Left lung (tissue), 14 donors: ENCODE measurements at places on chromosomes 3 and 15.
A peak's percentile ranks its signal among the peaks of the same experiment; 100 is the strongest.

GRCh38 chr3:11236588-11237461 lies 35.4 kb upstream of the ATG7 start:
- DNase-seq: peak; percentile 46

DNA sequence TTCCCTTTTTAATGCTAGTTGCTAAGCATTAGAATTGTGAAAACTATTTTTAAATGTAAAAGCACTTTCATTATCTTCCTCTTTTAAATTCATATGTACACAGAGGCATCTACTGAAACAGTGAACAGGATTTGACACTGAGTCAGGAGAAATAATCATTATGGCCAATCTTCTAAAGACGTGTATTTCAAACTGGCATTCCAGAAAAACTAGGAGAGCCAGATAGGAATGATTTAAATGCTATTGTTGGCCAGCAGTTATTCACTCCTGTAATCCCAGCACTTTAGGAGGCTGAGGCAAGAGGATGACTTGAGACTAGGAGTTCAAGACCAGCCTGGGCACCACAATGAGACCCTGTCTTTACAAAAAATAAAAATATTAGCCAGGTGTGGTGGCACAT lies 67.6 kb upstream of the RAP2B start:
- DNase-seq: no peak

DNA sequence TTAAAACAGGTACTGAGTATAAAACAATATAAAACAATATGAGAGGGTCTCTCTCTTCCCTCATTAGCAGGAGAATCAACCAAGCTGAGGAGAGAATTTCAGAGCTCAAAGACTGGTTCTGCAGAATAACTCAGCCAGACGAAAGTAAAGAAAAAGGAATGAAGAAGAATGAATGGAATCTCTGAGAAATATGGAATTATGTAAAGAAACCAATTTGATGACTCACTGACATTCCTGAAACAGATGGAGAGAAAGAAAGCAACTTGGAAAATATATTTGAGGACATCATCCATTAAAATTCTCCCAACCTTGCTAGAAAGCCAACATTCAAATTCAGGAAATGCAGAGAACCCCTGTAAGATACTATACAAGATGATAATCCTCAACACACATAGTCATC lies 630.9 kb downstream of the PYDC2 start:
- DNase-seq: no peak

DNA sequence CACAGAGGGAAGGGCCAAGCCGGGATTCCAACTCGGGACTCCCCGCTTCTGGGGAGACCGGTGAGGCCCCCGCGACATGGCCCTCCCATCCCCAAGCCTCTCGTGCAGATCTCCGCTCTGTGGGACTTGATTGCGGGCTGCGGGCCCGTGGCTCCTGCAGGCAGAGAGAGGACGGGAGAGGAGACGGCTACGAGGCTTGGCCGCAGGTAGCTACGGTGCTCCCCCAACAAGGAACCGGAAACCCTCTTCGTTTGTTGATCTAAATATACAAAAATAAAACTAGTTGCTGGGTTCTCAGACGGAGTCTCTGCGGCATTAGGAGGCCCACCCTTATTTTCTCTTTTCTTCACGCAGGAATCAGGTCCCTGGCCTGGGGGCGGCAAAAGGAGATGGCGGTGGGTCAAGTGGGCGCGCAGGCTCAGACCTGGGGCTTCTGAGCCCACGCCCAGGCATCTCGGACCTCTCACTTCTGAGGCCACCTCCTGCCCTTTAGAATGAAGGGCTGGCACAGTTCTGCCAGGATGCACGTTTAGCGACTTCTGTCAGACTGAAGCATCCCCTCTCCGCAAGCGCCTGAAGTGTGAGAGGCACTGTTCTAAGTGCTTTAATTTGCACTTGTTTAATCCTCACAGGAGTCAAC lies 10.9 kb downstream of the GNB5 start:
- no peak for DNase-seq

- peak; percentile 8 for DNase-seq
Observed at GRCh38 chr3:154224366-154224765, 99.9 kb downstream of the DHX36 start.

GRCh38 chr3:178420033-178420432 lies 116.2 kb upstream of the KCNMB2 start:
- DNase-seq: no peak

DNA sequence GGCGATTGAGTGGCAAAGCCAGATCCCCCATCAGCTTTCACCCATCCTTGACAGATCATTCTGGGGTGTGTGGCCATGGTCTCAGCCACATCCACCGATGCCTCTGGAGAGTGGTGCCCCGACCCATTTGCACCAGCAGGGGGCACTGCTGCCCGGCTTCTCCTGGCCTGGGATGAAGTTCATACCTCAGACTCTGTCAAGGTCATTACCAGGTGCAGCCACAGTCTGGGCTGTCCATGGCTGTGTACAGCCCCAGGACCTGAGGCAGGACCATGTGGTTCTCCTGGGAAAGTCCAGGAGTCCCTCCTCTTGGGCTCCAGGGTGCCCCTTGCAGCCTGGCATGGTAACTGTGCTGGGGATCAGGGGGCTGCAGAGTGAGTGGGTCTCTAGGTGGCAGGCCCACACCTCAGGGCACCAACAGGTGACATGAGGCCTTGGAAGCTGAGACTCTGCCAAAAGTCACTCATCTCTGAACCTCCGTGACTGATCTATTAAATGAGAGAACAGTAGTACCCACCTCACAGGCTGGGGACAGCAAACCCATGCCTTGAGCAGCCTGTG lies 67.2 kb downstream of the CACNA2D2 start:
- DNase-seq: peak; percentile 91

DNA sequence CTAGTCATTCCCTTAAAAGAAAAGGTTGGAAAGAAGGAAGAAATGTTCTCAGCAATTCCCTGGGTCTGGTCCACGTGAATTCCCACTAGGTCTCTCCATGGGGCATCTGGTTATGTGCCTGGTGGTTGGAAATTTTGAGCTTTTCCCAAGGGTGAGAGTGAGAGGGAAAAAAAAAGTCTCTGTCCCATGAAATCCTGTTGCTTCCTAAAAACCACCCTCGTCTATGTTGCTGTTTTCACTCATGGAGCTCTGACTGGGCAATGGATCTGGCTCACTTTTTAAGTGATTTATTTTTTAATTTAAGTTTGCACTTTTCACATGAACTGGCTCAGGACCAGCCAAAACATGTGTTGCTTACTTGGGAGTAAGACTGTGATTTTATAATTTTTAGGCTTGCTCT lies 190.1 kb downstream of the CHST2 start:
- no peak for DNase-seq

DNA sequence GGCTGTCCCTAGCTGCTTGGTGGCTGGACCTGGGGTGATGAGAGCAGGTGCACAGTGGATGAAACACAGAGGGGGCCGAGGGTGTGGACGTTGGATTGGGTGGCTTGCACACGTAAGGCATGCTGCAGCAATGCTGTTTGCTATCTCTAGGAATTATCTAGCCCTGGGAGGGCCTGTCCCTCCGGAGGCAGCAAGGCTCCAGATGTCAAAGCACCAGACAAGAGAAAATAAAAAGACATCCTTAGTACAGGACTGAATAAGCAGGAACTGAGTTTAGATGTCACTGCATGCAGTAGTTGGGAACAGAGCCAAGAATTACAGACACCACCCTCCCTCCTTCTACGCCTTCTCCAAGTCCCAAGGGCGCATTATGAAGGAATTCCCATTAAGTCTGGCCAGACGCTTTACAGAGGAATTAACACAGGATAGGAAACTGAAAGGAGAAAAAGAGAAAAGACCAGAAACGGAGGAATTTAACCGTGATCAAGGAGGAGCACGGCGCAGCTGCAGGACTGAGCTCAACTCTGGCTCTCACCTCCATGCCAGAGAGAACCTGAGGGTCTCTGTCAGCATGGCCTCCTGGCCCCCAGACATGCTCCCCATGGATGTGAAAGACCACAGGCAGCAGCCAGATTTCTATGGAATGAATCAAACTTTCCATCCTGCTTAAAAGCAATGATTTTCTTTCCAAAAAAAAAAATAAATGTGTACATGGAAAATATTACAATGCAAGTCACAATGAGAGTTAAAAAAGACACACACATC lies 13.8 kb downstream of the ATP10A start:
- DNase-seq: no peak

DNA sequence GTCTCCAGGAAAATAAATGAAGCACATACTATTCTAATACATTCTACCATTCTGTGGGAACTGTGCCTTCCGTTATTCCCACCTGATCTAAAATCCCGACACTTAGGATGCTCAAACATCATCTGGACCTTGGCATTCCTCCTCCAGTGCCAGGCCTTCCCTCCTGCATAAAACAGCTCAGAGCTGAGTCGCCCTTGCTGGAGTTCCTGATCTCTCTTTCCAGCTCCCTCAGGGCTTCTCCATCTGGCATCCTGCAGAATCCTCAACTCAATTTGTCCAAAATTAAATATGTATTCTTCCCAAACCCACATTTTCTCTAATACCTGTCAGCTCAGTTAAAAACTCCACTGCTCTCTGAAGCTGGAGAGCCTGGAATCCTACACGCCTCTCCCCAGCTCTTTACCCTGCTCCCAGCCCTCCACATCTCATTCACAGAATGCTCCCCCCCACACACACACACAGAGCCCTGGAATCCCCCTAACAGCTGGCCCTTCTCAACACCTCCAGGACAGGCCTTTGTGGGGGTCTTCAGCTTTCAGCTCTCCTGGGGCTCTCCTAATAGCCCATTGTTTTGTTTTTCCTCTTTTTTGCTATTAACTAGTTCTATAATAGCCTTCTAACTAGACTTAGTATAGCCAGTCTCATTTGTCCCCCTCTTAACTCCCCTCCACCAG lies 78.5 kb downstream of the HMG20A start:
- no peak for DNase-seq

DNA sequence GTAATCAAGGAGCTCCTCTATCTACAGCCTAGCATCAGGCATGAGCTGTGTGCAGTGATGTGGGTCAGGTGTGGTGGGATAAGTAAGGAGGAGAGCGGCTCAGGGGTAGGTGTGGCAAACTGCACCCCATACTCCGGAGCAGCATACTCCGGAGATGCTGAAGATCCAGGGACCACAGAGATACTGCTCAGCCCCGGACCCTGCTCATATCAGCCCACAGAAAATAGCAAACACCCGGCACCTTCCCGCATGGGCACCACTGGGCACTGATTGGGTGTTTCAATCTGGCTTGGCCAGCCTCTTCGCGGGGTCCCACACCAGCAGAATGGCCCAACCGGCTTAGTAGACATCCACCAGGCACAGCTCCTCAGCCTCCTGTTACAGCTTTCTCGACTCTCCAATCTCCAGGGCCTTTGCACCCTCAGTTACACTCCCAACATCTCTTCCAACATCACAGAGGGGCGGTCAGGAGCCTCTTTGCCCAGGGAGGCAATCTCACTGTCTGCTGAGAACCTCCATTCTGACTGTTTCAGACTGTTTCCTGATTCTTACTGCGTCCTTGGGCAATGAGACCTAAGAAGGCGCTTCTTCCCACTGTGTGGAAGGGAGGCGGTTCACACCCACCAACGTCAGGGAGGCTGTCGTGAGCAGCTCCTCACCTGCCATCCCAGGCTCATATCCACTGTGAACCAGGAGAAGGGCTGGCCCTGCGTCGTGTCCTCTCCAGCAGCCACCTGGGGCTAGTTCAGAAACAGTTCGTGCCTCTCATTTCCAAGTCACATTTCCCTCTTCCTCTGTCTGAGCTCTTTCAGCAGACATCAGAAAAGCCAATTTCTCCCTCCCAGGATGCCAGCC lies 59.8 kb downstream of the CAPN7 start:
- DNase-seq: no peak

DNA sequence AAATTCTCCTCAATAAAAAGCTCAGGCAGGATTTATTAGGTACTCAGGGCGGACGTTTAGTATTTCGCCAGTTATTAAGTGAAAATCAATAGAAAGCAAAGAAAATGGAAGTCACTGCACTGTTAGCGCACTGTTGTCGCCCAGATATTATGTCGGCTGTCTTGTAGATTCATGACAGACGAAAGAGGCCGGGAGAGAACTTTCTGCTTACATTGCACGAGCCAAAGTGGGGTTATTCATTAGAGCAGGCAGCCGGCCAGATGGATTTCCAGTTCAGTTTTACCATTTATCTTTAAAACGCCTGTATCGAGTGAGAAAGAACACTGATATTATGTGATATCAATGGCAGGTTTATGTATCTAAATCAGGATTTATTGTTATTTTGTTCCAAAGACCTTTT lies 866.0 kb upstream of the NR2F2 start:
- DNase-seq: no peak

- DNase-seq: no peak
Observed at GRCh38 chr15:63938486-63939061, 104.8 kb upstream of the HERC1 start.

DNA sequence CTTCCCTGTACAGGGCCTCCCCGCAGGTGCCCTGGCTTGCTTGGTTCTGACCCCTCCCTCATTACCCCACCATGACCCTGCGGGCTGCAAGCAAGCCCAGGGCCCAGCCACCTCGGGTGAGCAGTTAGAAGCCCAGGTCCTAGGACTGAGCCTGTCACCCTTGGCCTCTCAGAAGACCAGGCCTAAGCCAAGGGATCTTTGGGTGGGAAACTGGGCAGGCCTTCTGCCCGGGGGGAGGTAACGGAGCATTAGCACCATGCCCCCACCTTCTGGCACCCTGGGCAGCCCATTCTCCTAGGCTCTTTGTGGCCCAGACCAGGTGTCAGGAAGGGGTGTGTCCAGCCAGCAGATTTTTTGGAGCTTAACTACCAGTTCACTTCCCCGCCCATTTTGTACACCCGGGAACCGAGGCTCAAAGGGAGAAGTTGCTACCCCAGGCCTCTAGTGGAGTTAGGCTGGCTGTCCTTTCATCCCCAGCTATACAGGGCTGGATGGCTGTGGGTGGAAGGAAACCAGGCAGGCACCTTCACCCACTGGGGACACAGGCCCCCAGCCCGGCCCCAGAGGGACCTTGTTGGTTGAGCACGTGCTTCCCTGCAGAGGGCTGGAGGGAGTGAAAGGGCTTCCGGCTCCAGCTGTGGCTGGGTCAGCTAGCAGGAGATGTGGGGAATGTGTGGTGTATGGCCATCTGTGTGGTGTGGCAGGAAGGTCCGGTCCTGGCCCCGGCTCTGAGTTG lies 1.4 kb downstream of the CSK start:
- no peak for DNase-seq

DNA sequence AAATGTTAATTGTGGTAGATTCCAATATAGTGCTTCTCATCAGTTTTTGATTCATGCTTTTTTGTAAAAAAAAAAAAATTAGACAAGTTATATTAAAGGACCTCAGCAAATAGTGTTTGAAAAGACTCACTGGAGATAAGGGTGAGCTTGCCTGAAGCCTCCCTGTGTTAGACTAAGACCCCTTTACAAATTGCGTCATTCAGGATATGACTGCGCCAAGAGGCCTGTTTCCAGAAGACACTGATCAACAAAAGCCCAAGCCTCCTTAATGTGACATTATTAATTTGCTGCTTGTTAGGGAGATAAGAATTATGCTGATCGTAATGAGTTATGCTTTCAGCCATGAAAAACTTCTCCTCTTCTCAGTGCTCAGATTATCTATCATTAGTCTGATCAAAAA lies 13.0 kb upstream of the DNAJC13 start:
- no peak for DNase-seq

GRCh38 chr15:62953021-62953420 lies 89.5 kb upstream of the TPM1 start:
- no peak for DNase-seq

DNA sequence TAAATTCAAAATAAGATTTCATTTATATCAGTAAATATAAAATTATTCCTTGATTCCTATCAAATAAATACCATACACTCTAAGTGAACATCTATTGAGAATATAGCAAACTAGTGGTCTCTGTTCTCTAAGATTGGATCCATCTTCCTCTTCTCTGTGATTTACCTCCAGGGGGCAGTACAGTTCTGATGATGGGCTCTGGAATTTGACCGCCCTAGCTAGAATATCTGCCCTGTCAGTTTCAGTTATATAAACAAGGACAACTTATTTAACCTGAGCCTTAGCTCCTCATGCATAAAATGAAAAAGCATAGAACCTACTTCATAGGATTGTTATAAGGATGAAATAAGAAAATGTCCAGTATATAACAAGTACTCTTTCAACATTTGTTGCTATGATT lies 171.1 kb upstream of the CCDC54 start:
- DNase-seq: no peak
